NCI-H1694 treated with DMSO at 0.1 percent for 48 hours (cell line): ENCODE measurements at places on chromosomes 3 and 15.

DNA sequence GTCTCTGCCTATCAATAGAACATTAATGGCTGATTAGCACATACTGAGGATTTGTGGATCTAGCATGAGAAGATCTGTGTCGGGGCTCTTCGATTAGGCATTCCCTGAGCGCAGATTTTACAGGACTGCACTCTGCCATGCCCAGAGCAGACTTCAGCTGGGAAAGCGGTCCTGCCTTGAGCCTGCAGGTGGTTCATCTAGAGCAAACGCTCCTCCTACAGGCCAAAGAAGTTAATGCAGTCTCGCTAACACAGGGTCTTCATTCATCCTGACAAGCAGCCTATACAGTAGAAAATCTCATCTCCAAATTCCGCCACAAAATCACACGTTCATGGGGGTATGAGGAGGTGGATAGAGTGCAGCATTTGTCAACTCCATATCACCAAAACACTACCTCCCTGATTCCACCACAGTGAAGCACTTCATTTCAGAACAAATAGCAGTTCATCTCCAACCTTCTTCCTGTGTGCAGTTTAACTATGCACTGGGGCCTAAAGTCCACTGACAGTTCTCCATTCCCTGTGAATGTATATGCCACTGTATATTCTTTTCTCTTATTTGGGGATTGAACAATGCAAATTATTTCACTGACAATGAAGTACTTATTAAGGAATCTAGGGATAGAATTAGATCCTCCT, 405.8 kb downstream of the IGSF11 start:
- DNase-seq, result peak; percentile 63

- no peak for DNase-seq
These were observed 54.8 kb downstream of the ZNF609 start for GRCh38 chr15:64515196-64515595.

DNA sequence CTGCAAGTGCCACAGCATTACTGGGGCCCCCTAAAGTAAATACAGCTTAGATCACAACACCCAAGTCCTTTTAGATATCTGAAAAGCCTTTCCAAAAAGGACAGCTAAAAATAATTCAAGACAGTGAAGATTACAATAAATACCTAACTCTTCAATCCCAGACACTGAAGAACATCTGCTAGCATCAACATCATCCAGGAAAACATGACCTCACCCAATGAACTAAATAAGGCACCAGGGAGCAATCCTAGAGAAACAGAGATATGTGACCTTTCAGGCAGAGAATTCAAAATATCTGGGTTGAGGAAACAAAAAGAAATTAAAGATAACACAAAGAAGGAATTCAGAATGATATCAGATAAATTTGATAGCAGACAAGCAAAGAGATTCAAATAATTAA, 71.7 kb upstream of the TTC14 start:
- DNase-seq, result no peak

GRCh38 chr15:41493205-41493901, at the start of gene ITPKA:
ITPKA (plus strand) TSS chr15:41493874; CDS start chr15:41493928, 54 bp downstream.
- peak; percentile 46 for DNase-seq

DNA sequence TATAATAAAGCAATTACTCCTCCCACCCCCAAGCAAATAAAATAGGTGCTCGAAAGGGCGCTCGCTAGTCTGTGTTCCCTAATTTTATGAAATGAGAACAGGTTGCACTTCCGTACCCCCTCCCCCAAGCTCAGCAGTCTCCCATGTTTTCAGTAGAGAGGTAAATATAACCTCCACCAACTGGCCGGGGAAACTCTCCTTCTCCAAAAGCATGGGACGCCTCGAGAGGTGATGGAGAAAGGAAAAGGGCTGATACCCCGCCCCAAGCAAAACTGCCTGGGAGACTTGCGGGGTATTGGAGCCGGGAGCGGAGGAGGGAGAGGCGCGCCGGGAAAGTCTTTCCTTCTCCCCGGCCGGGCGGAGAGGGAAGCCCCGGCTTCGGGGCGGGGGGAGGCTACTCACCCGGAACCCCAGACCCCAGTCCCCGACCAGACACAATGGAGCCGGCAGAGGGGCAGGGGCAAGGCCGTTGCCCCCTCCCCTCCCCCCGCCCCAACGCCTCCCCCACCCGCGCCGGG, 605 bp downstream of the DCUN1D1 start:
- DNase-seq, result no peak

DNA sequence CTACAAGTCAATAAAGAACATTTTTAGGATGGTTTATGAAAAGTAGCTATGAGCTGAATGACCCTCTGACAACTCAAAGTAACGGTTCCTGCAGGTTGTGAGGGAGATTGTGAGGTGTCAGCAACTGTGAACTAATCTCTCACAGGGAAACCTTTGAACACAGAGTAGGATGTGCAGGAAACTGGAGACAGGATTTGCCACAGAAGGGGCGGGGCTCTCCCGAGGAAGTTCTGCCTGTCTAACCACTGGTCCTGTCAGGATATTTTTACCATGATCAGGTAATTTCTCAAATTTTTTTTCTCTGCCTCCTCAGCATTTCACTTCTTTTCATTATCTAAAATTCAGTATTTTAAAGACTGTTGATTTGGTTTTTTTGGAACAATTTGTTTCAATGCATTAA, 33.3 kb downstream of the LEO1 start:
- DNase-seq, result no peak

DNA sequence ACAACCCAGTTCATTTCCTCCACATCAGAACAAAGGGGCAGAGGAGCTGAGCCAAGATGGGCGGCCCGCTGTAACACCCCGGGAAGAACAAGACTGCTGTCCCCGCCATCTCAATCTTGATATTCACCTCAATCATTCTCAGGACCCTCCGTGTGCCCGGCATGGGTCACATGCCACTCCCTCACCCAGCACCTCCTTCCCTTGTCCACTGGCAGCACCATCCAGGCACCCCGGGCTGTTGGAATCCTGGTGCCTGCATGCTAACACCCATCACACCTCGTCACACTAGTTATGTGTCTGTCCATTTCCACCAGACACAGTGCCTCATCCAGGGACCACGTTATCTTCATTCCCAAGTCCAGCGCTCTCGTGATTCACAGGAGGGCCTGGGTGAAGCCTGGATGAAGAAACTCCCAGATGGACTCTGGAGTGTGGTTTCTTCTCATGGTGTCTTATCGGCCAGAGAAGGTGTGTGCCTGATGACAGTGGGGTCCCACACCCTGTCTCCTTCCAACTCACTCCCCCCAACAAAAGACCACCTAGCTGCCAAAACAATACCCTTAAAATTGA, 16.7 kb downstream of the MEGF11 start:
- no peak for DNase-seq

DNA sequence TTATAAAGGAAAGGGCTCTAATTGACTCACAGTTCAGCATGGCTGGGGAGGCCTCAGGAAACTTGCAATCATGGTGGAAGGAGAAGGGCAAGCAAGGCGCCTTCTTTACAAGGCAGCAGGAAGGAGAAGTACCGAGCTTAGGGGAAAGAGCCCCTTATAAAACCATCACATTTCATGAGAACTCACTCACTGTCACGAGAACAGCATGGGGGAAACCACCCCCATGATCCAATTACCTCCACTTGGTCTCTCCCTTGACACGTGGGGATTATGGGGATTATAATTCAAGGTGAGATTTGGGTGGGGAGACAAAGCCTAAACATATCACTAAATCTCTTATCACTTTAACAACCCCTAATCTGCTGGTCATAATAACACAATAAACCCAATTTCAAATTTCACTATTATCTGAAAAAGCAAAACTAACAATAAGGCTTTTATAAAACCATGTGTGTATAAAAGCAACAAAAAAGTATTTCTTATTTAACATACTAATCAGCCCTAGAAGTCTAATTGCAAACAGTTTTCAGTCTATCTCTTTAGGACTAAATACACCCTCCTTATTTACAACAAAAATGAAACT, 43.2 kb downstream of the SCAPER start:
- no peak for DNase-seq

DNA sequence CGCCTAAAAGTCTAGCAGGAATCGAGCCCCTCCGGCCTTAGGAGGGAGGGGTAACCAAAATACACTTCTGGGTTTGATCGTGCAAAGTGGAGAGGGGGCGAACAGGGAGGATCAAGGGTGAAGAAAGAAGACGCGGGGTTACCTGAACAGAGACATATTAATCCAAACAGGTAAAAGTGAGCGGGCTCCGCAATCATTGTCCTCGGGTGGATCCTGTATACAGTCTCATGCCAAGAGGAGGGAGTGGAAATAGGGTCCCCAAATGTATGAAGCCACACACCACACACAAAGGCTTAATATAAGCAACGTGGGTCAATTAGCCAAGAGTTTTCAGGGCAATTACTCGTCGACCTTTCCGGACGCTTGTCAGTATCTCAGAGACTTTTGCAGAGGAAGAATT, 749.5 kb downstream of the ROBO1 start:
- no peak for DNase-seq

DNA sequence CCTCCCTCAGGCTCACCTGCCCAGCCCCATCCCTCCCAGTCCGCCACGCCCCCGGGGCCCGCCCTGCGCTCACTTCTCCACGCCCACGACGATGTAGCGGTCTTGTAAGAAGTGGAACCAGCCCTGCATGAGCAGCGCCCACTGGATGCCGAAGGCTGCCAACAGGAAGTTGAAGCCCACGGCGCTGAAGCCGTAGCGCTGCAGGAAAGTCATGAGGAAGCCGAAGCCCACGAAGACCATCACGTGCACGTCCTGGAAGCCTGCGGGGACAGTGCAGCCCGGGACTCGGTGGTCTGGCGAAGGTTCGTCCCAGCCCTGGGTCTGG, 9.7 kb downstream of the RHCG start:
- DNase-seq, result no peak

GRCh38 chr15:83472151-83472550, 25.0 kb downstream of the SH3GL3 start:
- DNase-seq, result no peak

DNA sequence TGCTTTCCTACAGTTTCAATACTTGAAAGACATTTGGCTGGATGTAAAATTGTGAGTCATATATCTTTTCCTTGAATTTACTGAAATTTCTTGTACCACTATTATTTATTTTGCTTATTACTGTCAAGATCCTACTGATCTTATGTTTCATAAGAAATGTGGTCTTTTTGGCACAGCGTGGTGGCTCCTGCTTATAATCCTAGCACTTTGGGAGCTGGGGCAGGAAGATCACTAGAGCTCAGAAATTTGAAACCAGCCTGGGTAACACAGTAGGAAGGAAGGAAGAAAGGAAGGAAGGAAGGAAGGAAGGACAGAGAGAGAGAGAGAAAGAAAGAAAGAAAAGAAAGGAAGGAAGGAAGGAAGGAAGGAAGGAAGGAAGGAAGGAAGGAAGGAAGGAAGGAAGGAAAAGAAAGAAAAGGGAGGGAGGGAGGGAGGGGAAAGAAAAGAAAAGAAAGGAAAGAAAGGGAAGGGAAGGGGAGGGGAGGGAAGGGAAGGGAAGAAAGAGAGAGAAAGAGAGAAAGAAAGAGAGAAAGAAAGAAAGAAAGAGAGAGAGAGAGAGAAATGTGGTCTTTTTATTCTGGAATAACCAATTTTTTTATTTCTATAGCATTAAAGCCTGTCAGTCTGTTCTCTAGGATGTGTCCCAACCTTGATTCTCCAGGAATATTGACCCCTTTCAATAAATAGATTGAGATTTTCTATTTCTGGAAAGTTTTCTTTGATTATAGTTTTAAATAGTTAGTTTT, 572.0 kb upstream of the TGFBR2 start:
- DNase-seq, result no peak
